ENCODE measurements at places on chromosomes 16 and 17.
A peak's percentile ranks its signal among the peaks of the same experiment; 100 is the strongest.

GRCh38 chr16:47866423-47866822, 289.4 kb downstream of the ABCC12 start:
- DNase-seq, result no peak

DNA sequence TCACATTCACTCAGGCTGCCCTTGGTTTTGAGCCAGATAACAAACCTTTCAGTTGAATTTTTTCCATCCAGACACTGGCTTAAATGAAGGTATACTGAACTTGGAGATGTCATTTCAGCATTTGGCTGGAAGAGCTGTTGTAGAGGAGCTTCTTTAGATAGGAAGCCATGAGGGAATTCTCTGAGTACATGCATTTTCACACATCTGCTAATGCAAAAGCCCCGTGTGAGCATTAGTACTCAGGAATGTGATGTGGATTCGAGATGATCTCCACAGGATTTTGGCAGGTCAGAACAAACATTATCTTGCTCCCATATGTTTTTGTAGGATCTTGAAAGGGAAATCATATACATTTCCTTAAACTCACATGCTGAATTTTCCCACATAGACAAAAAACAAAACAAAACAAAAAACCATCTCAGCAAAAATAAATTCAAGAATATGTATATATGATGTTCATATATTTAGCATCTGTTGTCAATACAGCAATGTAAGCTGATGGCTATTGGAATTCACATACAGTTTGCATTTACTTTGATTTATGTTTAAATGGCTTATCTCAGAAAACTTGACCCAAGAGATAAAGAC, 277.2 kb upstream of the TBX2 start:
- DNase-seq, result no peak

DNA sequence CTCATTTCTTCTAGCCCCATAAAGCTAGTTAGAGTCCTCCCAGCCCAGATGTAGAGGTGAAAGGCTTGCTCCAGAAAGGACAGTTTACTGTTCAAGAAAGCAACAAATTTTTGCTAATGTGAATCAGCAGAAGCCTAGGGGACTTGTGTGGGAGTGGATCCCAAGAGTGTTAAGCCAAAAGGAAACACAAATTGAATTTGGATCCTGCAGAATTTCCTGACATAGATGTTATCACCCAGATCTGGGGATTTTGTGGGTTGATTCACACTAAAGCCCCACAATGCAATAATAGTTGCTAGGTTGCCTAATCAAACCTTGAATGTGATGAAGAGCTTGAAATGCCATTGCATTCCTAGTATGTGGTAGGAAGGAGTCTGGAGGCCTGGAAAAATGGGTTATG, 135.2 kb upstream of the HS3ST3A1 start:
- DNase-seq, result no peak

DNA sequence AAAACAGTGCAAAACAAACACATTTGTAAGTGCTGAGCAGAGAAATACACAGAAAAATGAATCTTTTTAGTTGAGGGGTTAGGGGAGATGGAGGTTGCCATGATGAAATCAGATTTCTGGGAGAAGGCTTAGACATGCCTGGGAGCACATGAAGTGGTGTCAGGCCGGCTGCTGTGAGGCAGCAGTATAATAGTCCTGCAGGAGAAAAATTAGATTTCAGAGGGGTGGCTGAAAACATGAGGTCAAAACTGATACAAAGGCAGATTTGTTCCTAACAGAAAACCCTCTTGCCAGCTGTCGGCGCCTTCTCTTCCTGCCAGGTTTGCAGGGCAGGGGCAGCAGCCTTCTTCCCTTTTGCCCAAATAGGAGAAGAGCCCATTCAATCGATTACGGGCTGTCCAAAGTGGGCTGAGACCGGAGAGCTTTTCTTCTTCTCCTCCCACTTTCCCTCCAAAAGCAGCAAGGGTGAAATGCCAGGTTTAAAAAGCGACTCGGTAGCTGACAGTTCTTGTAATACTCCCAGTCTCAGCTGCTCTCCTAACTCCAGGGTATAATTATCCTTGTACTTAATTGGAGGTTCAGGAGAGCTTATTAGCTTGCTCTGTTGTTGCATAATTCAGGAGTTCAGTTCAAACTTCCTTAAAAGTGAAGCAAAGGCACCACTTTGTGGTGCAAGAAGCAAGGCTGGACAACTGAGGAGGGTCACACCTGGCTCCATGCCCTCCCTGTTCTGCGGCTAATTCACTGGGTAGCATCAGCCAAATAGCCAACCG, 80.0 kb downstream of the PCTP start:
- no peak for DNase-seq

GRCh38 chr16:71882505-71883167, 1.3 kb downstream of the ZNF821 start:
- DNase-seq, result peak; percentile 37

GRCh38 chr16:80300876-80301275, 239.9 kb upstream of the DYNLRB2 start:
- no peak for DNase-seq

GRCh38 chr16:72852421-72852820, 195.5 kb downstream of the ZFHX3 start:
- DNase-seq, result no peak

DNA sequence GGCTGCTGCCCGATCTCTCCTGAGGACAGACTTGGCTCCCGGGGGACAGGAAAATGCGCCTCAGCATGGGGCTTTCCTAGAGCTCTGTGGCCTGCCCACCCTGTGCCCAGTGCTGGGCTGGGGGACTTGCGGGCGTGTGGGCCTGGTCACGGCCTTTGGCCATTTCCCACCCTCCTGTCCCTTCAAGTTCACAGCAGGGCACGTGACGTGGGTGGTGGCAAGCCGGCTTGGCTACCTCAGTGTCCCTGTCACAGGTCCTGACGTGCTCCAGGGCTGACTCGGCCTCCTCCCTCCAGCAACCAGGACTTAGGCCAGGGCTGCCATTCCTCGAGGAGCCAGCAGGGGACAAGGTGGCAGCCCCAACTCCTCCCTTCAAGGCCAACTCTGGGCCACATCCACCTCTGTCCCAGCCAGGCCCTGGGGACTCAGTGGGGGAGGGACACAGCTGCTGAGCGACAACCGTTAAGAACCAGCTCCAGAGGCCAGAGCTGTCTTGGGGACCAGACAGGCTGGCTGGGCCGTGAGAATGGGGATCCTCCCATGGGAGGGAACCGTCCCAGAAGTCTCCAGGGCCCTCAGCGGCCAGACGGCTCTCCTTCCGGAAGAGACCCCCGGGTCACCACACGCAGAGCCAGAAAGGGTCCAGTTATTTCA, 981 bp upstream of the UNC13D start:
- DNase-seq, result peak; percentile 22

DNA sequence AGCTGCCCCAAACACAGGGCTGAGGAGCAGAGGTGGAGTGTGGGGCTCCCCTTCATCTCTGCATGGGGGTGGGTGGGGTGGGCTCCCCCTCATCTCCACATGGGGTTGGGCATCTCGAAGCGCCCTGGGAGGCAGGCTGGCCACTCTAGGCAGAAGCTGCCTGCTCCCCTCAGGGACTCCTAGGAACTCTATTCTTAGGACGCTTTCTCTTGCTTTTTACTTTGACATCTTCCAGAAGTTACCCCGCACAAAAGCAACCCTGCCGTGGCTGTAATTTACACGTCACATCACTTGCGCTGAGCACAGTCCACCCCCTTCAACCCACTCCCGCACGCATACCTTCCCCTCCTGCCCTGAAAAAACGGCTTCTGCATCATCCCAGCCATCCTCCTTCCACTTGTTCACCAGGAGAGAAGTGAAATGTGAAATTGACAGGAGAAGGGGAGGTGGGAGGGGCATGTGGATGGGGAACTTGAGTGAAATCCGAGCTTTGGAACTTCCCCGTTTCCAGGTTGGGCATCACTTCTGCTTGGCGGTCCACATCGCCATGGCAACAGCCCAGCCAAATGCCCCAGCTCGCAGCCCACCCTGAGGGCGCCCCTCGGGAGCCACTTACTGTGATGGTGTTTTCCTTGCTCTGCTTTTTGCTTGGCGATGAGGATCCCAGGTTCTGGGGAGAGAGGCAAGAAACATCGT, 53.7 kb upstream of the RCVRN start:
- no peak for DNase-seq

DNA sequence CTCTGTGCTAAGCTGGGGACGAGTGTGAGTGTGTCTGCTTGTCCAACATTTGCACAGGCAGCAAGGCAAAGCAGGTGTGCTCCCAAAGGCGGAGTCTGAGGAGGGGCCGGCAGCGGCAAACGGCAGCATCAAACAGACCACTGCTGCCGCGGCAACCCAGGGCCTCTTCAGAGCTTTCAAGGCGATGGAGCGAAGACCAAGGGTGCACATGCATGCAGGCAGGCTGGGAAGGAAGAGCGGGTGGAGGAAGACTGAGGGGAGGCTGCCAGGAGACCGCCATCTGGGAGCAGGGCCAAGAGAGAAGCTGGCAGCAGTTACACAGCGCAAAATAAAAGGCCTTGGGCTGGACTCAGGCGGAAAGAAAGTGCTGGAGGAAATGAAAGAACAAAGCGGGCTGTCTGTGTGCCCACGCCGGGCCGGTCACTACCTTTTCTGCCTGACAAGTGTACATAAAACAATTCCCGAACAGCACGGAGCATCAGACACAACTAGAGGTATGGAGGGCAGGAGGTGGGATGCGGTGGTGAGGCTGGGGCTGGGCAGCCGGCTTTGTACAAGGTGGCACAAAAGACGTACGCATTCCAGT, 8.5 kb downstream of the TIMM22 start:
- no peak for DNase-seq

GRCh38 chr16:4263504-4264436, 9.1 kb downstream of the TFAP4 start:
- no peak for DNase-seq

- DNase-seq, result no peak
Observed at GRCh38 chr16:84228256-84228838, 11.5 kb downstream of the KCNG4 start.

DNA sequence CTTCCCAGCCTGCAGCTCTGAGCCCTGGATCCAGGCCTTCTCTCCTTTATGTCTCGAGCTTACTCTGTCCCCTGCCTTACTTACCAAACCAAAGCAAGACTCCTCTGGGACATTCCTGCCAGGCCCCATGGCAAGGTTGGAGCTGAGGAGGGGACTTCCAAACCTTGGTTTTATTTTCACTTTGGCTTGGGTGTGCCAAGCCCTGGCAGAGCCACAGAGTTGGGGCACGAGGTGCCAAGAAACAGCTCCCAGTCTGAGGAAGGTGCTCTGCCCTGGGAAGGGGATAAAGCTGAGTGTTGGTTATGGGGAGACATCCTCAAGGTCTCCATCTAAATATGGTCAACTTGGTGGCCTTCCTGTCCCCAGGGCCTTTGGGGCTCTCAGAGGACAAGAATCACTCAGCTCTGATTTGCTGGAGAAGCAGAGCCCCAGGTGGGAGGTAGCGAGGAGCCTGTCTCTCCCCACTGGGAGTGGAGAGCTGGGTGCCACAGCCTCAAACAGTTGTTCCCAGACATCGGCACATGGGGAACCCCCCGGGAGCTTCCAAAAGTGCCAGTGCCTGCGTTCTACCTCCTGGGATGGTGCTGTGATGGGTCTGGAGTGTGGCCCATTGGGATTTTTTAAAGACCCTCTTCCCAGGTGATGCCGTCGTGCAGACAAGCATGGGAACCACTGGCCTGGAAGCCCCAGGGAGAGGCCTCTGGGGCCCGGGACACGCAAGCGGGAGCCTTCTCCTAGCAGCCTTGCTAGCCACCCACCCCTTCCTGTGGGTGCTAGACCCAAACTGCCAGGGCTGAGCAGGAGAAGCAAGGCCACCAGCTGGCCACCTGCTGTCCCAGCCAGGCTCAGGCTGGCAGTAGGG, 10.3 kb downstream of the NLRC5 start:
- no peak for DNase-seq

DNA sequence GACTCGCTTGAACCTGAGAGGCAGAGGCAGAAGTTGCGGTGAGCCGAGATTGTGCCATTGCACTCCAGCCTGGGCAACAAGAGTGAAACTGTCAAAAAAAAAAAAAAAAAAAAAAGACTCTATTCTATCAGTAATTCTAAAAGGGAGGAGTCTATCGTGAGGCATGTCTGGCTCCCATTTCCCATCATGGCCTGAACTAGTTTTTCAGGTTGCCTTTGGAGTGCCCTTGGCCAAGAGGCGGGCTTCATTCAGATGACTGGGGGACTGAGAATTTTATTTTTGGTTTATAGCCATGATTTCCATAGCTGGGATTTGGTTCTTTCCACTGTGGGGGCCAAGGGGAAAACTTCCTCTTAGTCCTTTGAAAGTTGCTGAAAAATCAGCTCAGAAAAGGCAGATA, 3.5 kb upstream of the SNX29 start:
- no peak for DNase-seq

GRCh38 chr17:44487170-44487569, 16.0 kb downstream of the GPATCH8 start:
- no peak for DNase-seq

DNA sequence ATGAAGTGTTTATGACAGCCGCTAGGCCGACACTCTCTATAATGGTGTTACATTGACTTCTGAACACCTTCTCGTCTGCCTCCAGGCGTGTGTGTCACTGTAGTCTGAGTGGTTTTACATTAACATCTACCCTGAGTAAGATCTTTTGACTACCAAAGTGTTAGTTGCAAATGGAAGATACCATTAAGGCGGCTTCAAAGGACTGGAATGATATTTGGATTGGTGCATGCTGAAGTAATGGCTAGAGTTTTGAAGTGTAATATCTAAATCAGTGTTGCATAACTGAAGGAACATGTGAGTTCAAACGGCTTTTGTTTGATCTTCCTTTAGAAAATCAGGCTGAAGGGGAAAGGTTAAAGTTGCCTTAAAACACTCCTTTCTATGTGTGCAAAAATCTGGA, 52.2 kb downstream of the BCAS3 start:
- DNase-seq, result no peak

DNA sequence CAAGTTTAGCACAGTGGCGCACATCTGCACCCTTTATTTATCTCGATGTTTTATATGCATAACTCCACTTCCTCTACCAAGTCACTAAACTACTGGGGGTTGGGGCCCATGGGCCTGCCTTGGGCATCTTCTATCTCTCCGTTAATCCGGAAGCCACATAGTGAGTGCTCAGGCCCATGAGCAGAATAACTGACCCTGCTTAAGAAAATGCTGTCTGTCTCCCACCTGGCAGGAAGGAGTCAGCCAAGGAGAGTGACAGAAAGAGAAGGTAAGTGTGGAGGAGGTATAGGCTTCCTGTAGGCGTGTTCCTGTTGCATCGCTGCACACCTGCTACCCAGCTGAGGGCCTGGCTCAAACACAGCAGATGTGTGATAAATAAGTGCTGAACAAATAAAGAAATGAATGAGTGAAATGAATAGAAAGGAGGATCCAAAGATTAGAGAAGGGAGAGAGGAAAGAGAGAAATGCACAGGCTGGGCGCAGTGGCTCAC, 320.1 kb downstream of the SLC39A11 start:
- no peak for DNase-seq
